Left kidney (tissue), 8 donors: ENCODE measurements at places on chromosomes 12 and 14.
A peak's percentile ranks its signal among the peaks of the same experiment; 100 is the strongest.

- no peak for DNase-seq
These were observed 179.3 kb upstream of the TMEM260 start for GRCh38 chr14:56400109-56400825.

GRCh38 chr14:95649230-95649629, 37.0 kb upstream of the TCL1B start:
- no peak for DNase-seq

GRCh38 chr12:76127588-76127987, 43.1 kb upstream of the NAP1L1 start:
- no peak for DNase-seq

DNA sequence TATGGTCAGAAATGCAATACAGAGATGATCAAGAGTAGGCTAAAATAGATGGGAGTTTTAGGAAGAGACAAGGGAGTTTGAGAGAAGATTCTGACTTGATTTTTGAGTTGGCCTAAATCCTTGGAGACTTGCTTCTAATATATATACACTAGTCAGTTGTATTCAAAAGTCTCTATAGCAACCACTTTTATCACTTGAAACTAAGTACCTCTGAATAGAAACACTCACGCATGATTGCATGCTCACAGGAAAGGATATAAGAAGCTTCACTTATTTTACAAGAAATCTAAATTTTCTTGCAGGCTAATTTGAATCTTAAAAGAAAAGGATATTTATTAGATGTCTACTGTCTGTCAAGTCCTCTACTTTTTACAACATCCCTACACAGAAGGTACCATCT, 316.8 kb downstream of the SNAPC1 start:
- DNase-seq = no peak

DNA sequence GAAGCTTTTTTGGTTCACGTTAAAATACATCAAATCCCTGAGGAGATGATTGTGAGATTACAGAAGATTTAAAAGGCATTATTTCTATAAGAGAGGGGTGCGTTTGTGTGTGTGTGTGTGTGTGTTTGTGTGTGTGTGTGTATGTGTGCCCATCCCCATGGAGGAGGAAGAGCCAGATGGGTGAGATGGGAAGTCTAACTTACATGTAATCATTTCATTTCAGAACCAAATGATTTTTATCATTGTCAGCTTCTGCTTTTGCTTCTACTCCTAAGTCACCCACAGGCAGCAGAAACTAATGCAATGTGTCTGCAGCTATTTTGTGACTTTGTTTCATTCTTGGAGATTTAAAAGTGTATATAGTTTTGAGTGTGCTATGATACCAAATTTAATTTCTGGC, 68.7 kb downstream of the SLC4A8 start:
- no peak for DNase-seq

GRCh38 chr12:116236148-116236731, 41.3 kb downstream of the MED13L start:
- DNase-seq = no peak

GRCh38 chr12:80504389-80505163, 60.5 kb downstream of the PTPRQ start:
- DNase-seq = no peak

DNA sequence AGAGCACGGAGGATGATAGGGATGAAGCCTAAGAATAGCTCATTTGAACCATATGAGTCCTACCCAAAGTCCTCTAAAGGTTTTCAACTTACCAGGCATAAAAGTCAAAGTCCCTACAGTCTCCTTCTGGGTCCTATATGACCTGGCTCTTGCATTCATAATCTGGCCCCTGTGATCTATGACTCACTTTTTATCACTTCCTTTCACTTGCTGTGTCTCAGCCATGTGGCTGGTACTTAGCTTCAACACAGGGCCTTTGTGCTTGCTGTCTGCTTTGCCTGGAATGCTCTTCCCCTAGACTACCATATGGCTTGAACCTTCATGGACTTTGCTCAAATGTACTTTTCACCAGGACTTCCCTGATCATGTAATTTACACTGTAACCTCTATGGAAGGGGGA, 137.6 kb upstream of the TMTC1 start:
- no peak for DNase-seq

DNA sequence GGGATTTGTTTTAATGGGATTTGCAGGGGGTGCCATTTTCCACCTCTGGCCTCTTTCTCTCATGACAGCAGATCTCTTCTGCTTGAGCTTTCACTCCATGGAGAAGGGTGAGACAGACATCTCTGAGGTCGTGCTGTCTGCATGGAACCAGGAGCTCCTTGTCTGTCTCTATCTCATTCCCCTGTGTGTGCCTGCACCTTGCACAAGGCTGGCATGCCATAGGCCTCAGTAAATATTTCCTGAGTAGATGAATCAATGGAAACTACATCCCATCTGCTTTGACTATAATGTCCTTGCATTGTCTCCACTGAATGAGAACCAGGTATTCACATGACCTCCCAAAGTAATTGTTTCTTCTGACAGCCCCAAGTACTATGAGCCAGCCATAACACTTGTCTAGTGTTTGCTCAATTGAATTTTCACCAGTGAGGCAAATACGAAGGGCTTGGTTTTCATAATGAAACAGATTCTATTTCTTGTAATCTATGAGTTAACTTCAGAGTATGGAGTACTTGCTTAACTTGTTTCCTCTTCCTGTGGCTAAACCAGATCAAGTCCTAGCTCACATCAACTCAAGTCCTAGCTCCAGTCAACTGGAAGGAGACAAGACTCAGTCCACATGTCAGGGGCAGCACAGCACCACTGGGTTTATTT, 32.3 kb downstream of the KCNK13 start:
- no peak for DNase-seq

- DNase-seq = no peak
These were observed 16.2 kb downstream of the KRT80 start for GRCh38 chr12:52175371-52176350.

DNA sequence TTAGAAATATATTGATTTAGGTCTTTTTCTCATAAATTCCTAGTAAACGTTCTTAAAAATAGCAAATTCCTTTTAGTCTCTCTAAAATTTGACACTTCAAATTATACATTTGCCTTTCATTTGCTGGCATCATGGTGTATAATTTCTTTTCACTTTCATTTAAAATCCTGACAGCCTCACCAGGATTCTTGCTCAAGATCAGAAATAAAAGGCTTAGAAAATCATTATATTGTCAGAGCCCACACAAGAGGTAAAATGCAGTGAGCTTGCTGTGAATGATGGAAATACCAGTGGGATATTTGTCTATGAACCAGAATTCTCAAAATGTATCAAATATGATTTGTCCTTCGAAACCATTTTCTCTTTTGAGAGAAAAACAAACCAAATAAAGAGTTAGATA, 78.2 kb upstream of the PIK3C2G start:
- DNase-seq = no peak

GRCh38 chr14:92524602-92525185, 11.1 kb downstream of the RIN3 start:
- DNase-seq = no peak

GRCh38 chr12:128695697-128696096, 128.1 kb downstream of the SLC15A4 start:
- DNase-seq = no peak

- DNase-seq = no peak
These were observed 10.6 kb downstream of the AHNAK2 start for GRCh38 chr14:104967386-104968152.

DNA sequence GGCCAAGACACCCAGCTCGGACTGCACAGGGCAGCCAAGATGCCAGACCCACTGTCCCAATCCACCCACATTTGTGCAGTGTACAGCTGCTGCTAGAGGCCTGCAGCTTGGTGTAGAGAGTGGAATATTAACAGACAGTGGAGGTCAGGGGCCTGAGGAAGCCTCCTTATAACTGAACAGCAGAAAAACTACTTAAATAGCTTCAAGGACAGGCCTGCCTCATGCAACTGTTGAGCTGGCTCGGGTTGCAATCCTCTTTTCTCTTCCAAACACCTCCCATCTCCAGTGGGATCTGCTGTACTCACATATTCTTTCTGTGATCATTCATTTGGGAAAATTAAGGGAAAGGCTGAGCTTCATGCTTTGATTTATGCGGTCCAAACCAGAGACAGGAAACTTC, 1043.2 kb upstream of the TMEM132C start:
- DNase-seq = peak; percentile 7

- DNase-seq = no peak
These were observed 5.5 kb downstream of the ZFP36L1 start for GRCh38 chr14:68787092-68787992.

- no peak for DNase-seq
These were observed 574 bp downstream of the PAWR start for GRCh38 chr12:79690142-79690637.

DNA sequence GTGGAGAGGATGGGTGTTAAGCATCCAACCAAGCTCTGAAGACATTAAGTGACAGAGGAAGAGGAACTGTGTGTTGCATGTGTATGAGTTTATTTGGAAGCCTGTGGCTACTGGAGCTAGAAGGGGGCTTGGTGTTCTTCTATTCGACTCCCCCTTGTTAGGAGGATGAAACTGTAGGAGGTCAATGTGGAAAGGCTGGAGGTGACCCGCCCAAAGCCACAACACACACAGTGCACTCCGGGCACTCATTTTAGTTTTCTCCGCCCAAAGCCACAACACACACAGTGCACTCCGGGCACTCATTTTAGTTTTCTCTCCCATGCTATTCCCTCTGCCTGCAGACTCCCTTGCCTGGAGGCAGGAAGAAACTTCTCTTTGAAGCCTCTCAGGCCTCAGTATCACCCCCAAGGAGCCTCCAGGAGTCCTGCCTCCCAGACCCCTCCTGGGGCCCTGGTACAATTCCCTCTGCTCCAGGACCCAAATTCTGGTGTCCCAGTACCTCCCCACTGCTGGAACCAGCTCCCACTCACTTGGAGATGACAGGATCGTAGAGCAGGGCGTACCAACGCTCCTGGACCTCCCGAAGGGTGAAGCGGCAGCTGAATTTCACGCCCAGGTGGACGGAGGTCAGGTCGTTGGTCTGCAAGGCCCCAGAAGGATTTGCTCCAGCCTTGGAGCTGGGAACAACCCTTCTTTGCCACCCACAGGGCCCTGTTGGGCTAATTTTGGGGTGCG, 3.8 kb downstream of the MCRS1 start:
- DNase-seq = no peak

DNA sequence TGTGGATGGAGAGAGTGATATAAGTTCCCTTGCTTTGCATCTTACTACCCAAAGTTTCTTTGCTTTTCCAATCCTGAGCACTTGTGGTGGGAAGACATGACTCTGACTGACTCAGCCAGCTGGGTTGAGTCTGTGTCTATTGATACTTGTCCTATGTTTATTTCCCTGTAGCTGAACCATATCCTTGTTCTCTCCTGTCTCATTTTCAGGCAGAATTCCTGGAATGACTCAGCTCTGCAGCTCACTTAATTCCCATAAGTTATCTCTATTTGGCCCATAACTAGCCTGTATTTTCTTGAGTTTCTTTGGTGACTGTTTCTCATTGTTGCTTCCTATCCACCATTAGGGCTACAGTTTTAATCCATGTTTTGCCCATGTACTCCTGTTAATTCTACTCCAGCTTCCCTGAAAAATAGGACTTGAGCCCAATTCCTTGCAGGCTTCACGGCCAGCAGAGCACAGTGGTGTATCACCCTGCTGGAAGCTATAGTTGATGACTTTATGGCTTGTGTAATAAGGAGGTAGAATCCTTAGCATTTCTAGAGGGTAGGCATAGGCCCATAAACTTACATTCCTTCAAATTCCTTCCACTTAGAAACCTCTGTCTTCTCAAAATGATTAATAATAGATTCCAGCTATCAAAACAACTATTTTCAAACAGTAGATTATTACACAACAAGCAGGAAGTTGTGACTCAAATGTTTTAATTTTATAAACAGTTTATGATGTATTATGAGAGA, 183.1 kb downstream of the TMTC3 start:
- peak; percentile 10 for DNase-seq

DNA sequence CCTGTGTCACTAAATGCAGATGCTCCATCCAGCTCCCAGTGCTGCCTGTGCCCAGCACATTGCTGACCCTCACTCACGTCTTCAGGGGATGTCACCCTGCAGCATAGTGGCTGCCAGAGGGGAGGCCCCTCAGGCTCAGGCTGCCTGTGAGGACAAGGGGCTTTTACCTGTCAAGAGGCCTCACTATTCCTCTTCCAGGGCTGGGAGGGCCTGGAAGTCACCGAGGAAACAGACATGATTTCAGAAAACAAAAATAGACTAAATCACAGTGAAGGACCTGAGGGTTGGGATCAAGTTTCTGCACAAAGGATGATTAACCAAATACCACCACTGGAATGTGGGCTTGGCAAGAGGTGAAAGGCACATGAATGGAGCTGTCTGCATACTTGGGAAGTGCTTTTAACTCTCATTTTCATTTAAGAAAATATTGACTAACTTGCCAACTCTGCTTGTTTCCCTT, 1202.3 kb downstream of the BCL11B start:
- DNase-seq = peak; percentile 53

- no peak for DNase-seq
These were observed 627 bp downstream of the TESC start for GRCh38 chr12:117098361-117099217.

GRCh38 chr14:53808042-53808441, 148.6 kb downstream of the BMP4 start:
- DNase-seq = no peak

DNA sequence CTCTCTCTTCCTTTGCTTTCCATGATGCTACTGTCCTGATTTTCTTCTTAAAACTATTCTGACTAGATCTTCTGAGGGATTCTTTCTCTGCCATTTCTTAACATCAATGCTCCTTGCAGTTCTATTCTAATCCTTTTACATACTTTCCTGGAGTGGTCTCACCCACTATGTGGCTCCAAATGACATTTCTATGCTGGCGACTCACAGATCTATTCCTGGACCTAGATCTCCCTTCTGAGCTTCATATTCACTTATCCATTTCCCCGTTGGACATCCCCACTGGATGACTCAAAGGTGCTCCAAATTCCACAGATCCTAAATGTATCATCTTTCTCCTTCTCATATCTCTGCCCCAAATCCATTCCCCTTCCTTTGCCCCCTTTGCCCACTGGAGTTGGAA, 4.1 kb downstream of the TEP1 start:
- no peak for DNase-seq

DNA sequence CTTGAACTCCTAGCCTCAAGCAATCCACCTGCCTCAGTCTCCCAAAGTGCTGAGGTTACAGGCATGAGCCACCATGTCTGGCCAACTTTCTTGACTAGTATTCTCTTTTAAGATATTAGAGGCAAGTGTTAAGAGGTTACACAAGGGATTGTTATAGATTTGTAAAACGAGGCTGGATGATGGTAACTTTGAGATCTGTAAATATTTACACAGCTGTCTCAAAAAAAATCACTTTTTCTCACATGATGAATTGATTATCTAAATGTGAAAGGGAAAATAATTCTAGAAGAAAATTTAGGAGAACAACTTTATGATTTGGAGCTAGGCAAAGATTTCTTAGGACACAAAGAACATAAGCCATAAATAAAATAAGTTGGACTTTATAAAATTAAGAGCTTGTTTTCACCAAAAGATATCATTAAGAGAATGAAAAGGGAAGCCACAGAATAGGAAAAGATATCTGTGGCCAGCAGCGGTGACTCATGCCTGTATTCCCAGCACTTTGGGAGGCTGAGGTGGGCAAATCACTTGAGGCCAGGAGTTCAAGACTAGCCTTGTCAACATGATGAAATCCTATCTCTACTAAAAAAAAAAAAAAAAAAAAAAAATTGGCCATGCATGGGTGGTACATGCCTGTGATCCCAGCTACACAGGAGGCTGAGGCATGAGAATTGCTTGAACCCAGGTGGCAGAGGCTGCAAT, 77.4 kb downstream of the BBS10 start:
- DNase-seq = no peak
